ENCODE measurements at places on chromosomes 3 and 15.

GRCh38 chr3:81198756-81199155 lies 562.7 kb downstream of the GBE1 start:
- no peak for DNase-seq

DNA sequence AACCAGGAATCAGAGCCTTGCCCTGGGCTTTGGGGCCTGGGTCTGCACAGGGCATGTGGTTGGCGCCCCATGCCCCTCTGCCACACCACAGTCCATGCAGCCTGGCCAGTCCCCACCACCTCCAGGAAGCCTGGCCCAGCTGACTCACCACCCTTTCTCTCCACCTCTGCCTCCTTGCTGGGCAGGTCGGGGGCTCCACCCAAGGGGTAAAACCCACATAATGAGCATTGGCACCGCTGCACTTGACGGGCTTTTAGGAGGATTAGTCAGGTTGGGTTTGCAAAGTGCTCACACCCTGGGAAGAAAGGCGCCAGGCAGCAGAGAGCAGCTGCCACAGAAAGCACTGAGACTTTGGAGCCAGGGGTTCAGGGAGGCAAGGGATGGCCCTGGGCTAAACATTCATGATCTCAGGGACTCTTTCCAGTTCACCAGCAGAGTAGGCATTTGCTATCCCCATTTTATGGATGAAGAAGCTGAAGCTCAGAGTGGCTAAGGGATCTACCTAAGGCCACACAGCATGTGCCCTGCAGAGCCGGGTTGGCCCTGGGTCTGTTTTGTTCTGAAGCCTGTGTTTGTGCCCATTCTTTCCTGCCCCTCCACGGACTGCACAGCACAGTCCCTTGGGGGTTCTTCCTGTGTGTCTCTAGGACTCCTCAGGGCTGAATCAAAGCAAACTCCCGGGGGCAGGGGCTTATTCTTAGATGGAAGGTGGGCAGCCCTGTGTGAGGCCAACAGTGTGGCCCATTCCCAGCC lies 113.4 kb downstream of the ETFA start:
- DNase-seq: no peak

DNA sequence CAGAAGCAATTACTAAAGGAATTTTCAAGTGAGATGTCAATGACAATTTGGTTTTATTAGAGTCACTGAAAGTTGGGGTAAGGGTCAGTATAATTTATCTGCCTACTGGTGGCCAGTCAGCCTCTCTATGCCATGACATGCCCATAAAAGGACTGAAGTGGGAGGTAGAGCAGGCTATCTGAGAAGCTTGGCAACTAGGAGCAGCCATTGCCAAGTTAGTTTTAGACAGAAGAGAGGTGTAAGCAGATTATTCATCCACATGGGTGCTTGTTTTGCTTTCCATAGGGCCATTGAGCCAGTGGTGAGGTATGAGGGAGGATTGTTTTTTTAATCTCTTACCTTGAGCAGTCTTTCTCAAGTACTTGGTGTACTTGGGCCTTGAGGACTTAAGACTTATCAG lies 8.1 kb upstream of the RBP1 start:
- DNase-seq: no peak

- DNase-seq: no peak
Measured at GRCh38 chr3:53170325-53171063, 9.5 kb downstream of the PRKCD start.

GRCh38 chr3:53139906-53140846 lies 9.9 kb upstream of the RFT1 start:
- DNase-seq: no peak

DNA sequence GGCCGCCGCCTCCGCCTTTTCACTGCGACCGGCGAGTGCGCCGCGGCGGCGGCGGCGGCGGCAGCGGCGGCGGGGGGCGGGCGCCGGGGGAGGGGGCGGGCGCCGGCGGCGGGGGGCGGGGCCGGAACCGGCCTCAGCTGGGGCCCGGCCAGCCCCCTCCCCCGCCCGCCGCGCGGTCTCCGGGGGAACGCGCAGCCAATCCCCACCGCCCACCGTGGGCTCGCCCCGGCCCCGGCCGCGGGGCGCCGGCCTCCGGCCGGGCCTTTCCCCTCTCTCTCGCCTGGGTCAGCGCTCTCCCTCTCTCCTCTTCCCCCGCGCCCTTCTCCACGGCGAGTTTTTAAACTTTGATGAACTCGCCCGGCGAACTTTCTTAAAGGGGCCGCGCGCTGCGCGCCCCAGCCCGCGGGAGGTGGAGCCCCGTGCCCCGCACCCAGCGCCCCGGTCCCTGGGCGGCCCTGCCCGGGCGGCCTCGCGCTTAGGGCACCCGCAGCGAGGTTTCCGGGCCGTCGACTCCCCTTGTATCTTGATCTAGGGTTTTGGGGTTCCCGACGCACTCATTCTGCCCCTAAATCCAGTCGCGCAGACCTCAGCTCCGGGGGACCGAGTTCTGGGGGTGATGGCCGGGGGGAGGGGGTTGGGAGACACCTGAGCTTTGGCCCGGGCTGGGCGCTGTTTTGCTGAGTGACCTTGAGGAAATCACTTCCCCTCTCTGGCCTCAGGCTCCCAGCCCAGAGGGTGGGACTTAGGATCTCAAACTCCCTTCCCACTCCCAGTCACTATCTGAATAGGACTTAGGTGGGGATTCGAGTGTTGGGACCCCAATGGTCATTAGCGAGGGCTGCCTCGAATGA lies at the start of gene RBPMS2:
Gene RBPMS2 (minus strand): TSS at position 39 of the 851 bp plus-strand sequence. CDS start 270 bp downstream, outside the sequence.
- no peak for DNase-seq

- DNase-seq: no peak
Measured at GRCh38 chr3:65871305-65872141, 167.2 kb downstream of the MAGI1 start.

DNA sequence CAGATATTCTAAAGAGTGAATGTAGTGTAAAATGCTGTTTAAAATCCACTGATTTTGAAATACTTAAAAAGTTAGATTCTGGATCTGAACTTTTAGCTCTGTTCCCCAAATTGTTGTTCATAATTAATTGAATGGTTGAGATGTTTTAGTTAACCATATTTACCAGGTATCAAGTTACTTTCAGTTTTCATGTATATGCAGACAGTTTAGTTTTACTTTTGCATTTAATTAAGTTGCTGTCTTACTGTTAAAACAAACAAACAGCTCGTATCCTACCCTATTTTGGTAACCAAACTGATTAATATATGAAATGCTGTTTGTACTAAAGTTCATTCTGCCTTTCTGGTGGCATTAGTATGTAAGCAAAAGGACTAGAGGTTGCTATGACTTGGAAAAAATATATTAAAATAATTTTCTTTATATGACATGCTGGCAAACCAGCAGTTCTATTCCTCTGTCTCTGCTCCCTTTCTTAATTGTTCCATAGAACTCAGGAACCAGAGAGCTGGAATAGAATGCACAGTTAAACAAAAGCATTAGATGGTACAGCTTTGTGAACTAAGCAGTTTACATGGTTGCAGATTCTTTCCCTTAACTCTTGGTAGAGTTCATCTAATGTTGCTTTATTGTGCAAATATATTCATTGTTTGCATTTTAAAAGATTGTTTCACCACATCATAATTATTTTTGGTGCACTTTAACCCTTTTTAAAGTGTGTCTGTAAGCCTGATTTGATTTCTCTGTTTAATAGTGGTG lies 39.5 kb upstream of the SCAANT1 start:
- no peak for DNase-seq

DNA sequence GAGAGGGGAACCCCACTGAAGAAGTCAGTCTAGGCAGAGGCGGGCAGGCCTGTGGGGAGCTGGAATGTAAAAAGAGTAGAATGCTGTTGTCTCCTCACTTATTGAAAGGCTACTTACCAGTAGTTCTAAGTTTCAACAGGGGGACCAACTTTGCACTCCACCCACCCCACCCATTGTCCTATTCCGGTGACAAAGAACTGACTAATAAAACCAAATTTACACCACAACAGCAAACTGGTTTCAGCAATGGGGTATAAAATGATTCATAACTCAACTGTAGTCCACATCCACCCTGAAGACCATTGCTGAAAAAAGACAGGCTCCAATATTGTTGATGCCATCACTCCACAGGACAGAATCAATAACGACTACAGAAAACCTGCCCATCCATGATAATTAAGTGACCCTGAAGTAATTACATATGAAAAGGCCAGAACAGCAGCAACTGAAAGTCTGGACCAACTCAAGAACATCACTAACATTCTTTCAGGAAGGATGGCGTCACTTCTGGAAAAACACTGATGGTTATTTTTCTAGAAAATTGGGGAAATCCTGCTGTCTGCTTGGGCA lies 80.2 kb downstream of the ABI3BP start:
- DNase-seq: no peak

DNA sequence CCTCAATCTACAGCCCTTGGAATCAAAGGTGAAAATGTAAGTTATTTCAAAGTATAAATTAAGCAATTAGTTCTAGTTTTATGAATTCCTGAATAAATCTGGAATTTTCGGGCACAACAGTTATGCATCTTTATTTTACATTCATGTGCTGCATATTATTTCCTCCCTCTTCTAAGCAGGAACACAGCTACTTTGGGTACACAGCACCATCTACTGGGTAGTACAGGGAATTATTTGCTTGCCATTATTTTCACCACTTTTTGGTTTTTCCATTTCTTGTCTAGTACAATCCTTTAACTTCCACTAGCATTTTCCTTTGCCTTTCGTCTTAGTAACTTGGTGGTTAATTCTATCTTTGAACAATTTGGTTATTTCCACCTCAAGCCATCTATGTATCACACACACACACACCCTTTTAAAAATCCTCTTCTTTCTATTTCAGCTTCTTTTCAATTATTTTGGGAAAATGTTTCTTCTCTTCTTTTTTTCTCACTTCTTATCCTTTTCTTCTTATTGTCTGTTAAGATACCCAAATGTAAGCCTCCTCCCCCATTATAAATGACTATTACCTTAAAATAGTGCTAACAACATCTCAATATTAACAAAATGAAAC lies 451.0 kb downstream of the MFSD1 start:
- DNase-seq: no peak

DNA sequence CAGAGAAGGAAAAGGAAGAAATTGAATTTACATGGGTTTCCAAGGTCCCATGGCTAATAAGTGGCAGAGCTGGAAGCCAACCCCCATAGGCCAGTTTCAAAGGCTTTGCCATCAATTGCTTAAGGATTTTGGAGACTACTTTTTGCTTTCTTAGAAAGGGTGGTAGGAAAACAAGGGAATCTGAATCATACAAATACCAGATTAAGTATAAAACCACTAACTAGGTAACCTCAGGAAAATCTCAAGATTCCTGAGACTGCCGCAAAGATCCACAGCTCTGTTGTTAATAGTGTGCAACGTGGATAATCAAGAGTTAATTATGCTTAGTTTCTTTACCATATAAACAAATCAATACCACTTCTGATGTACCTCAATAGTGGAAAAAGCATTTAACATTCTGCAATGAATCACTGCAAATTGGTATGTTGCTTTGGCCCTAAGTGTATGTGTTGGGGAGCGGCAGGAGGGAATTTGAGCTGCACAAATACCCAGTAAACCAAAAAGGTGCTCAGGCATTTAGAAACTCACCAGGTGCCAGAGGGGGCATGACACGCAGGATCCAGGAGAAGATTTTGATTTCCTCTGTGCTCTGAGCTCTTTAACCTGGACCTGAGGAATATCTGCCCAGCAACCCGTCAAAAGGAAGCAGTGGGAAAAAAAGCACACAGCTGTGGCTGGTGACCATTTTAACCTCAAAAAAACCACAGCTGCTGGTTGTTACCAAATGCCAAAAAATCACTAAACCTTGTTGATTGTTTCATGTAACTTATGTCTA lies 22.0 kb downstream of the AADAC start:
- DNase-seq: no peak

DNA sequence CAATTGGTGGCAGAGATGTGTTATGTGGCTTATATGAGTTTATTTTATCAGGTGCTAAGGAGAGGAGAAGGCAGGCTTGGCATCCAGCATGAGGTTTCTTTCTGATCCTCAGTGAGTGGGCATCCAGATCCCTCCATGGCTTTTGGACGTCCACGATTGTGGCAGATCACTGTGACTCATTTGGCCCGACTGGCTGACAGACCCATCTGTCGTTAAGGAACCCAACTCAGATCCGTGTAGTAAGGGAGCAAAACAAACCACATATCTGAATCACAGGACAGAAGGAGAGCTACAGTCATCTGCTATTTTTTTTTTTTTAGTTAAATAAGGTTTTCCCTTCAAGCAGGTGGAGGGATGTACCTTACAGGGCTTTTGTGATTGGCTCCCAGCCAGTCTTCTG lies 197.0 kb upstream of the KCNH8 start:
- DNase-seq: no peak

DNA sequence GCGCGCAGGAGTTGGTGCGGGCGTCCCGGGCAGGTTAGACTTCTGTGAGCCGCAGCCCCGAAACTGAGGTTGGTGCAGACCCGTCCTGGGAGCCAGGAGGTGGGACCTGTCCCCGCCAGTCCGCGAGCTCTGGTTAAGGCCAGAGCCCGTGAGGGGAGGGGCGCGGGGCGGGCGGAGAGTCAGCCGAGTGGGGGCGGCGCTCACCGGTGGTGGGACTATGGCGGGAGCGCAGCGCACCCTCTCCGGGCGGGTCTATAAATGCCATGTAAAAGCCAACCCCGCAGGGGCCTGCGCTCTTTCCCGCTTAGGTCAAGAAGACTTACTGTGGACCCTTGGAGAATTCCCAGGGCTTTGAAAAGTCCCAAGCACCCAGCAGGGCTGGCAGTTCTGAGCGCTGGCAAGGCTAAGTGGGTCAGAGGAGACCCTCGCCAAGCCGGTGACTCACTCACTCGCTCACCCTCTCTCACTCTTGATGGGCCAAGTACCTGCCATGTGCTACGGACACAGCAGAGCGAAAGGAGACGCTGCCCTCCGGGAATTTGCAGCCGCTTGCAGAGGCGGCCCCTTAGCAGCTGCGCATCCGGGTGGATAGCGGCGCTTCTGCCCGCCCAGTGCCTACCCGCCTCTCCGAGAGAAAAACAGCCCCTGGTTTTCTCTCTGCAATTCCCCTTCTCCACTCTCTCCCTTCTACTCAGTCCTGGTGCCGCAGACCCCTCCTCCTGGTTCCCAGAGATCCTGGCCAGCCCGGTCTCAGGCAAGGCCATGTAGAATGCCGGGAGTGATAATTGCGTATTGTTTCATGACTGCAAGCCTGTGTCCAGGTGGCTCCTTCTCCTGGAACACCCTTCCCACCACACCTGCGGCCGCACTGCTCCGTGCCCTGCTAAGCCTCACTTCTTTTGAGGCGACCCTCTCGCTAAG lies at the start of gene ALDH1L1:
Gene ALDH1L1 (minus strand): TSS at position 110 of the 921 bp plus-strand sequence. CDS start 19,607 bp downstream, outside the sequence.
- DNase-seq: no peak

DNA sequence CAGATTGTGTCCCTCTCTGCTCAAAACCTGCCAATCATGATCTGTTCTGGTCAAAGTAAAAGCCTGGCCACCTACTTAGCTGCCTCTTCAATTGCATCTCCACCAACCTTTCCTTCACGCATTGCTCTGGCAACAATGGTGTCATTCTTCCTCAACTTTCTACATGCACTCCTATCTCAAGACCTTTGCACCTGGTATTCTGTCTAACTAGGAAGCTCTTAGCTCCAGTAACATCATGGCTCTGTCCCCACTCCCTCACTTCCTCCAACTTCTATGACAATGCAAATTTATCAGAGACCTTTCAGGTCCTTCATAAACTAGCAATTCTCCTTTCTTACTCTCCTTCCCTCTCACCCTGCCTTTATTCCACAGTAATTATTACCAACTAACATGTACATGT lies 267.4 kb upstream of the ARL6 start:
- DNase-seq: no peak

GRCh38 chr3:18372786-18373405 lies 52.2 kb downstream of the SATB1 start:
- DNase-seq: no peak

All from effector CD8-positive, alpha-beta T cell (primary cell).